ENCODE measurements at places on chromosomes 3 and 15. TPM values are rescaled to one million over a fixed set of nuclear protein-coding genes. Genes with fewer than 3 reads are reported as not detected.

DNA sequence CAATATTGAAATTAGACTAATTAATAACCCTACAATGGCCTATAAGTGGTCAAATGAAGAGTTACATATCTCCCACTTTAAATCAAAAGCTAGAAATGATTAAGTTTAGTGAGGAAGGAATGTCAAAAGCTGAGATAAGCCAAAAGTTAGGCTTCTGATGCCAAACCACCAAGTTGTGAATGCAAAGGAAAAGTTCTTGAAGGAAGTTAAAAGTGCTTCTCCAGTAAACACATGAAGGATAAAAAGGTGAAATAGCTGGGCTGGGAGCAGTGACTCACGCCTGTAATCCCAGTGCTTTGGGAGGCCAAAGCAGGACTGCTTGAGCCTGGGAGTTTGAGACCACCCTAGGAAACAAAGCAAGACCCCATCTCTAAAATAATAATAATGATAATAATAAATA lies 46.9 kb upstream of the DCUN1D1 start:
- DNase-seq: no peak
- H3K4me3 ChIP-seq: no peak overlapping the region
- H3K4me1 ChIP-seq: no peaks in the 10 kb centered on the region

DNA sequence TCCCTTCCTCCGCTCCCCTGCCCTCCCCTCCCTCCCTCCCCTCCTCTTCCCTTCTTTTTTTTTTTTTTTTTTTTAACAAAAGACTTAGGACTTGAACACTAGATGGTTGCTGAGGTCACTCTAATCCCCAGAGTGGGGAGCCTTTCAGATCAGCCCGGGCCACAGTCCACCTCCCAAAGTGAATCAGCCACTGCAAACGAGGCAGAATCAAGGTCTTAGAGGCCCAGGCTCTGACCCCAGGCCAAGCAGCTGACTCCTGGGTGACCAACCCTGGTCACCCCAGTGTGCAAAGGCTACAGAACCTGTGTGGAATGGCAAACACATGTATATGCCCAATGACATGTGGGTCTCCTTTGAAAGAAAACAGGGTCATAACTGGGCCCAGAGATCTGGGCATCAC lies 18.3 kb upstream of the EHD4 start:
- no peaks in the 10 kb centered on the region for H3K27me3 ChIP-seq
- H3K27ac ChIP-seq: no peak overlapping the region
- peaks cover 6% of the 10 kb centered on the region for H3K4me1 ChIP-seq
- no peak overlapping the region for H3K4me3 ChIP-seq
- no peak for DNase-seq

DNA sequence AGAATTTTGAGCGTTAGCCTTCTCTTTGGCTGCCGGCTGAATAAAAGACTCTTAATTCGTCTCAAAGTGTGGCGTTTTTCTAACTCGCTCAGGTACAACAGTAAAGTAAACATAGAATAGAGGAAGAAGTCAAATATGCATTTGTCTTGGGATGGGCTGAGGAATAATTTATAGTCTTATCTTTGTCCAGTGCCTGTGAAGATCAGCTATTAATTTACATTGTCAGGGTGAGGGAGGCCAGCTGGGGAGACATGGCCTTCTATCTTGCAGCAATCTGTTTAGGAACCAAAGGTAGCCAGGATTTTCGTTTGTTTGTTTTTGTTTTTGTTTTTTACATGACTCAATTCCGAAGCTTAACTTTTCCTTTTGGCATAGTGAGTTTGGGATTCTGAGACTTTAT lies 100.2 kb downstream of the VPS8 start:
- H3K27ac ChIP-seq: no peak overlapping the region
- H3K4me1 ChIP-seq: no peaks in the 10 kb centered on the region
- no peak for DNase-seq
- H3K27me3 ChIP-seq: no peaks in the 10 kb centered on the region

DNA sequence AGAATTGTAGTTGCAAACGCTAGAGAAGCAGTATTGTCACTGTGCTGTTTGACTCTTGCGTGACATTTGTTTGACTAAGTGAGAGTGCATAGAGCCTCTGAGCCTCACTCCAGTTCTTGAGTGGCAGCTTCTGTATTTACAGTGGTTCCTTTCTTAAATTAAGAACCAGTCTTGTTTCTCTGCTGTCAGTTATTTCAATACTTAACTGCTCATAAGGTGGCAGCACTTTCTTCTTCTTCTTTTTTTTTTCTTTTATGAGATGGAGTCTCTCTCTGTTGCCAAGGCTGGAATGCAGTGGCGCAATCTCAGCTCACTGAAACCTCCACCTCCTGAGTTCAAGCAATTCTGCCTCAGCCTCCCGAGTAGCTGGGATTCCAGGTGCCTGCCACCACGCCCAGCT lies 372.1 kb downstream of the LPP start:
- H3K27ac ChIP-seq: no peak overlapping the region
- DNase-seq: peak; percentile 72

- DNase-seq: no peak
- no peaks in the 10 kb centered on the region for H3K4me1 ChIP-seq
- no peak overlapping the region for H3K4me3 ChIP-seq
Measured at GRCh38 chr3:146019508-146019907, 141.5 kb downstream of the PLOD2 start.

- H3K4me3 ChIP-seq: no peak overlapping the region
- DNase-seq: no peak
- H3K27ac ChIP-seq: no peak overlapping the region
- no peaks in the 10 kb centered on the region for H3K36me3 ChIP-seq
Measured at GRCh38 chr3:183122257-183122932, 23.1 kb upstream of the MCCC1 start.

DNA sequence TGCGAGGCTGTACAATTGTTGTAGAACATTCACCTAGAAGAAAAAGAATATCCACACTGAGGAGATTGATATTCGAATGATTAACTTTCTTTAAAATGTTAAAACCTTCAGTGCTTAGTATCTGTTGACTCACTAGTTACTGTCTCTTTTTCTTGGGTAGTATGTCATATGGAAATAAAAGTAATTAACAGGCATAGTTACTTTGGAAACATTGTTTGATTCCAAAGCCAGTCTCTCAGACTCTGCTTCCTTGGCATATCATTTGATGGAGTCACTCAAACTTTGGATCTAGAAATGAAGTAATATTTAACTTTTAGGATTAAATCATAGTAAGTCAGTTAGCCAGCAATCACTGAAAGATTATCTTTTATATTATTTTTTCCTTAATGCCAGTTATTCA lies 63.4 kb downstream of the MAP2K5 start:
- H3K27ac ChIP-seq: no peak overlapping the region
- H3K4me1 ChIP-seq: no peaks in the 10 kb centered on the region
- no peaks in the 10 kb centered on the region for H3K36me3 ChIP-seq
- no peaks in the 10 kb centered on the region for H3K27me3 ChIP-seq
- no peak overlapping the region for H3K4me3 ChIP-seq

DNA sequence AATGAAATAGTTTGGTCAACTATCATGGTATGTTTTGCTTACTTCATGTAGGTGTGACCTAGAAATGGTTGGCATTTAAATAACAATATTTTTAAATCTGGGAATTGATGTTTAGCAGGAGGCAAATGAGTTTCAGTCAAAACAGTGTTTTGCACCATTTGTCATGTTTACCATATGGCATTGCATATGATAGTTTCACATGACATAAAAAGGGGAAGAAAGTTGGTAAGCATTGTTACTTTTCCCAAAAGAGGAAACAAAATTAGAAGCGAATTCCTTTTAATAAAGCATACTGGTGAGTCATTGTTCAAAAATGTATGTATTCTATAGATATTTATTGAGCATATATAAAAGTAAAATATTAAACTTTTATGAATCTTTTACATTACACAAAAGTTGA lies 2.3 kb downstream of the RNF13 start:
- no peaks in the 10 kb centered on the region for H3K27me3 ChIP-seq
- peak overlapping the region; percentile 97 for H3K27ac ChIP-seq
- DNase-seq: no peak
- H3K4me3 ChIP-seq: peak overlapping the region; percentile 61

- no peaks in the 10 kb centered on the region for H3K4me1 ChIP-seq
- no peak overlapping the region for H3K4me3 ChIP-seq
- no peak overlapping the region for H3K27ac ChIP-seq
Measured at GRCh38 chr3:170690661-170690981, 104.7 kb upstream of the SLC7A14 start.

GRCh38 chr3:113751141-113751540 lies 4.3 kb downstream of the ATP6V1A start:
- DNase-seq: no peak
- no peaks in the 10 kb centered on the region for H3K27me3 ChIP-seq
- no peaks in the 10 kb centered on the region for H3K36me3 ChIP-seq

DNA sequence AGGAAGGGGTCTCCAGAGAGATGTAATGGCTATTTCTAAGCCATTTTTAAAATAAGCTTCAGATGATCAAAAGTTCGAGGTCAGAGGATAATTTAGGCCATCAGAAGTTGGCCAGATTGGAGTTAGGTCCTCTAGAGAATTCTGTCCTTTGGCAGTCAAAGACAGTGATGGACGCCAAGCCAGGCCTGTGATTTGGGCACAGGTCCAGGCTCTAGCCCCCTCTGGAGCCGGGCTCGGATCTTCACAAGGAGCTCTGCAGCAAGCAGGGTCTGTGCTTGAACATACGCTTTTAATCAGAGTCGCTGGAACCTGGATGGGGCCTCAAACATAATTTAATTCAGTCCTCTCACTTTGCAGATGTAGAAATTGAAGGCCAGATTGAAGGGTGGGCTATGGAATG lies 151.4 kb upstream of the BCL6 start:
- no peak for DNase-seq
- no peaks in the 10 kb centered on the region for H3K4me1 ChIP-seq
- no peak overlapping the region for H3K27ac ChIP-seq
- H3K36me3 ChIP-seq: no peaks in the 10 kb centered on the region
- H3K4me3 ChIP-seq: no peak overlapping the region

GRCh38 chr3:195877767-195878423 lies 30.5 kb downstream of the TNK2 start:
- DNase-seq: peak; percentile 57
- H3K27ac ChIP-seq: no peak overlapping the region
- no peaks in the 10 kb centered on the region for H3K27me3 ChIP-seq
- peaks cover 30% of the 10 kb centered on the region for H3K36me3 ChIP-seq
- H3K4me3 ChIP-seq: no peak overlapping the region

The C3orf85 gene
- total RNA-seq: not detected

The FAM174B gene
- total RNA-seq: 64.8 TPM

The PGBD4 gene
- total RNA-seq: 1.1 TPM

The SNUPN gene
- total RNA-seq: 23.8 TPM
